ENCODE measurements at places on chromosomes 5 and 9.

DNA sequence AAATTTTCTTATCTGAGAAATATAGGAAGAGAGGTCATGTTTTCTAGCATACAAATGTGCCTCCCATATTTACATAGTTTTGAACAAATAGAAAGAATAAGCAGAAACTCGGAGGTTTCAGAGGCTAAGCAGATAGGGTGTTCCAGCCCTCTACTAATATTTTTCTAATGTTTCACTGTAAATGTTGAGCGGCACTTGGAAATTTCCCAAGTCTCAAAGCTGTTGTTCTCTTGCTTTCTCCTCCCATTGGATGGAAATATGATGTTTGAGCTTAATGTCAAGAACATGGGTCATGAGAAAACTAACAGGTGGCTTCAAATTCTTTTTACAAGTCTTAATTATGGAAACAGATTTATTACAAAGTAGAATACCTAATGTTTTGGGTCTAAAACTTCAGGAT lies 5.1 kb downstream of the SPINK1 start:
- DNase-seq = no peak

DNA sequence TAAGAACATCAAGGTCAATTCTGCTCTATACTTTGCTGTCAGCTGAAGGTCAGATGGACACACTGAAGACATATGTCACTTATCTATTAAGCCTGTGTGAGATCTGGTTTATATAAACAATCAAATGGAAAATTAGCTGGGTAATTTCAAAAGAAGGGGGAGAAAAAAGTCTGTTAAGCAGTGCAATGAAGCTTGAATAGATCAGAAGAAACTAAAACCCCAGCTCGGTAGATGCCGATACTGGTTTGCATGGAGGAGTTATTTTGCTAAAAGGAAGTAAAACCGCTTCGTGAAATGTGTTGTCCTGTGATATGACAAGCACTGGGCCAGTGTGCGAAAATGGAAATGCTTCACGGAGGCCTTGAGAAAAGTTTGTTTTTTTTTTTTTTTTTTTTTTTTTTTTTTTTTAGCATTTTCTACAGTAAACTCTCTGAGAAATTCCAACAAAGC lies 148.8 kb downstream of the MEF2C start:
- DNase-seq = peak; percentile 20

GRCh38 chr9:20985851-20986600 lies 45.4 kb downstream of the HACD4 start:
- no peak for DNase-seq

- no peak for DNase-seq
These were observed 230.0 kb upstream of the EFNA5 start for GRCh38 chr5:107900721-107901120.

DNA sequence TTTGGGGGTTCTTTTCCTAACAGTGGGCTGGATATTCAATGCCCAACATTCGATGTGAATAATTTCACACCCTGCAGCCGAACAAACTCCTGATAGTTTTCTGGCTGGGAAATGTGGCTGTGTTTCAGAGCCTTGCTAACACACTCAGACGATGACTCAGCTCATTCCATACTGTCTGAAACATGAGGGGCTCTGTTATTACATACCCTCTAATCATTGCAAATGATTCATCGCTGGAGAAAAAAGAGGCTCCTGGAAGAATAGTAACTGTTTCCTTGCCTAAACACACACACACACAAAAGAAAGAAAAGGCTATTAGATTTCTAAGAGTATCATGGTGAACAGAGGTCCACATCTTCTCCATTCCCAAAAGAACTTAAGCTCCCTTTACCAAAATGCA lies 75.8 kb downstream of the OXCT1 start:
- DNase-seq = no peak

DNA sequence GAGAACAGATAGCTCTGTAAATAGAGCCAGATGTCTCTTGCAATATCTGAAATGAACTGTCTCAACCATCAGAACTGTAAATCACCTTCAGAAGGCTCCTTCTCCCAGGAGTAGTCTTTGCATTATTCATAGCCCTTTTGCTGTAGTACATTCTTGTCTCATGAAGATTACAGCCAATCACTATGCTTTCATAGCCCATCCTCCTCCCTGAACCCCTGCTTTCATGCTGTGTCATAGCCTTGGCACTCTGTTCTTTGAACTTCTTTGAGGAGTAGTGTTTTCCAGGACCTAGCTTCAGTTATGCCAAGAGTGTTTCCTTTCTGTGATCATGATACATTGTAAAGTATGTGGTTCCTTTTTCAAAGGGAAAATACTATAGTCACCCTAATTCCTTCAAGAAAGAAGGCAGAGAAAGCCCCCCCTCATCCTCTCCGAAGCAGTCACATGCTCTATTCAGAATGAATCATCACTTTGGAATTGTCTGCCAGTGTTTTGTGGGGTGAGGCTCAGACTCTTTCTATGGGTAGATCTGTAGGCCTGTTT lies 61.1 kb downstream of the GRIA1 start:
- DNase-seq = no peak

GRCh38 chr5:66440202-66440680 lies 156.0 kb upstream of the MAST4 start:
- no peak for DNase-seq

- DNase-seq = no peak
These were observed 1841.9 kb downstream of the EFNA5 start for GRCh38 chr5:105828821-105829220.

GRCh38 chr5:124704594-124705284 lies 41.7 kb downstream of the ZNF608 start:
- DNase-seq = peak; percentile 34

- no peak for DNase-seq
These were observed 248.7 kb upstream of the SLC30A5 start for GRCh38 chr5:68845131-68845530.

DNA sequence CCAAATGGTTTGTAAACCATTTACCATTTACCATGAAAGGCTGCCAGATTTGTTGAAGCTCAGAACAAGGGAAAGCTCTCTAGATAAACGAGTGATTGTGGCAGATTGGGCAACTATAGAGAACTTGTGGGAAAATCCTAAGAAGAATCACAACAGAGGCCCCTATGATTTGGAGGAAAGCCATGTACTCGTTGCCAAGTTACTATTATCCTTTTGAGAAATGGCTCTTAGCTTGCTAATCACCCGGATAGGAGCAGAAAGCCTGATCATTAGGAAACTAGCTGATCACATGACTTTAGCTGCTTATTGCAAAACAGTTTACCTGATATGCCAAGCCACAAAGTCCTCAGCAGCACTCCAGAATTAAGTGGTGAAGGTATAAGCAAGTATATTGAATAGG lies 23.5 kb upstream of the ATG10 start:
- no peak for DNase-seq

DNA sequence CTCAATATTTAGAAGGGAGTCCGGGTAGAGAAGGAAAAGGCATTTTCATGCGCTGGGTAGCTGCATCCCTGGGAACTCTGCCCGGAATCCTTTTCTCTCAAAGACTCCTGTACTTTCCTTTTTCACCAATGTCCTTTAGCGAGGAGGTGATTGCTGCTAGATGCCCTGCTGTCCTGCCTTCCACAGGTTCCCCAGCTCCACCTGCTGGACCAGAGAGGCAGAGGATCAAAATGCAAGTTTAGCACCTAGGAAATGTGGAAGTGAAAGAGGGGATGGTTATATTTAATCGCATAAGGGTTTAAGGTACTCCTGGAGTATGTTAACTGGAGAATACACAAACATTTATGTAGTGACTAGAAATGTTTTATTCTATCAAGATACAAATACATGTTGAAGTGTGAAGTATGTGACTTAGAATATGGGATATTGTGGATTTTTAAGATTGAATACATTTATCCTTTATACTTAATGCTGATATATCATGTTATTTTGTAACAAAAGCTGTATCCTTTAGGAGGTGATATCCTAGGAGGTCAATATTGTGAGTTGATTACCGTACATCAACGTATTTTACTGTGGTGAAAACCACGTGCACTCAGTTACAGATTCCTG lies 145.7 kb downstream of the ARHGAP26 start:
- DNase-seq = peak; percentile 14

- DNase-seq = no peak
These were observed 136.8 kb downstream of the MVB12B start for GRCh38 chr9:126463426-126463825.

- no peak for DNase-seq
These were observed 45.3 kb downstream of the SLC22A5 start for GRCh38 chr5:132414634-132415378.

- peak; percentile 78 for DNase-seq
These were observed at the start of gene GALNT10 for GRCh38 chr5:154190595-154191304. TSS of gene GALNT10 (plus strand) at chr5:154190733. CDS start at chr5:154190867, 134 bp downstream.

DNA sequence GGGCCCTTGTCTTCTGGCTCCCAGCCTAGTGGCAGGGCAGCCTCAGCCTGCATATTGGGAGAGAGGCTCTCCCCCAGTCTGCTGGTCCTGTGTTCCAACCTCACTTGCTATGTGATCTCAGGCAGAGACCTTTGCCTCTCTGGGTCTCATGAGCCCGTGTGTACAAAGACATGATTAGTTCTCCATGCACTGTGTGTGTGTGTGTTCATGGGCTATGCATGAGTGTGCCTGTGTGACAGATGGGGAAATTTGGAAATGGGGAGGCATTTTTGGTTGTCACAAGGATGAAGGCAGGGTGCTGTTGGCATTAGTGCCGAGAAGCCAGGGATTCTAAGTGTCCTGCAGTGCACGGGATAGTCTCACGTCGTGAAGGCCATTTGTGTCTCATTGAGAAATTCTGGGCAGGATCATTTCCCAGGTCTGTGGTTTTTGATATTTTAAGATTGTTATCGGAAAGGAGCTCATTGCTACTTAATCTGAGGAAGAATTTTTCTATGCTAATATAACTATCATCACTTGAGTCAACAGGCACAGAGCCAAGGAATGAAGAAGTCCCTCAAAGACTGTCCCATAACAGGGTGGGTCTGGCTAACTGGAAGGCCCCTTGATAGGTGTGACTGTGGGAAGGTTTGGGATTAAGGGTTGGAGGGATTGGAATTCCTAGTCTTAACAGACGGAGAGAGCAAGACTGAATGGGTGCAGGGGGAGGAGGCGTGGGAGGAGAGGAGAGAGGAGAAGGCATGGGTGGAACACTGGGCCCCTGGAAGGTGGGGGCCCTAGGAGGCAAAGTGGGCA lies 168.5 kb downstream of the RGS3 start:
- DNase-seq = no peak

DNA sequence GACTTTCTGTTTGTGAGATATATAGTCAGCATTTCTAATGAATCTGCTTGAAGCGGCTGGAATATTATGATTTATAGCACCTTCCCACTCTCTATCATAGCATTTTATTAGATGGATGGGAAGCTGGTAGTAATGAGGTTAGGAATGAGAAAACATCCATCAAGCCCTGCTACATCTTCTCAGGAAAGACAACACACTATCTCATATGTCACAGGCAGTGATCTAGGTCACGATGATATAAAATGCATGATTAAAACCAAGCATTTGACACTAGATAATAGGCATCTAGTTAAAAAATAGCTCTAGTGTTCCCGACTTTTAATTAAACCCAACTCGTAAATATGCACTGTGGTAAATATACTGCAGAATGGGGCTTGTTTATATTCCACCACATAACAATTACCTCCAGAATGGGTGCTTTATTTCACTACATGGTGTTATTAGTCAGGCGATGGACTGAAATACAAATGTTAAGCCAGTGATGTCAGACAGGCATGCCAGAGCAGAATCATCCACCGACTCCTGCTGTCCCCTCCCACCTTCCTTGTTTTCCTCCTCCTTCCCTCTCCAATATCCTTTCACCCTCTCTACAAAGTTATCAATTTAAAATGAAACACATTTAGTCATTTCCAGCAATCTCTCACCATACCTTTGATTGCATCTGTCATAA lies 286.8 kb downstream of the SPATA31D1 start:
- DNase-seq = no peak

GRCh38 chr9:93262537-93263310 lies 78.8 kb downstream of the WNK2 start:
- peak; percentile 1 for DNase-seq

- no peak for DNase-seq
These were observed 402.3 kb upstream of the SMARCA2 start for GRCh38 chr9:1612886-1613285.

DNA sequence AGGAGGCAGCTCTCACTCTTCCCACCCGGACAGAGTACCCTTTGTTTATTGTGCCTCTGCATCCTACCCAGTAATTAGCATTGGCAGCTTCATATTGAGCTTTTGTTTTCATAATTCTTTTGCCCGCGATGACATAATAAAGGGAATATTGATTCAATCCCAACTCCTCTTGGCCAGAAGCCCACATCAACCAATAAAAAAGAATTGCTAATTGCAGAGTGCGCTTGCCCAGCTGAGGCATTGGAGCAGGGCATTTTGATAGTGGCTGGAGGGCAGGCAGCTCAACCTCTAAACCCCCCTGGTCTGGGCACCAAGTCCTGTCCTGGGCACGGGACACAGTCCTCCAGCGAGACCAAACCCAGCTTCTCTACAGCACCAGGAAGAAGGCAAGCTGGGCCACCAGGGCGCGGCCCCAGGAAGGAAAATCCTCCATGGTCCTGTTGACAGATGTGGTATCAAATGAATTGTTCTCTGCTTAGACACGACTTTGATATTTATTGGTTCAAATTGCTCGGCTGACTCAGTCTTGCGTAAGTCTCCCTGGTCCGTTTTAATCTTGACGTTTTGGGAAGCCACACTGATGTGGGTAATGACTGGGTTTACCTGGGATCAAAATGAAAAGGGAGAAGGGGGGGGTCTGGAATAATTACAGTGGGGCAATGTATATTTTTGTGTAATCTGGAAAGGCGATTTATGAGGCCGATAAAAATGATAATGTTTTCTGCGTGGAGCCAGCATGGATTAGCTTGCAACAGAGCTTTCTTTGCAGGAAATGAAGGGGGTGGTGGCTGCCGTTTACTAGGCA lies 220.7 kb upstream of the MSX2 start:
- DNase-seq = no peak

- no peak for DNase-seq
These were observed 5.5 kb downstream of the MRNIP start for GRCh38 chr5:179852993-179853547.

GRCh38 chr9:27408001-27408400 lies 111.1 kb upstream of the EQTN start:
- DNase-seq = no peak

- peak; percentile 28 for DNase-seq
These were observed 40.0 kb upstream of the MYO10 start for GRCh38 chr5:16975950-16976624.

- DNase-seq = no peak
These were observed 303.6 kb upstream of the ZNF608 start for GRCh38 chr5:125049721-125050702.

DNA sequence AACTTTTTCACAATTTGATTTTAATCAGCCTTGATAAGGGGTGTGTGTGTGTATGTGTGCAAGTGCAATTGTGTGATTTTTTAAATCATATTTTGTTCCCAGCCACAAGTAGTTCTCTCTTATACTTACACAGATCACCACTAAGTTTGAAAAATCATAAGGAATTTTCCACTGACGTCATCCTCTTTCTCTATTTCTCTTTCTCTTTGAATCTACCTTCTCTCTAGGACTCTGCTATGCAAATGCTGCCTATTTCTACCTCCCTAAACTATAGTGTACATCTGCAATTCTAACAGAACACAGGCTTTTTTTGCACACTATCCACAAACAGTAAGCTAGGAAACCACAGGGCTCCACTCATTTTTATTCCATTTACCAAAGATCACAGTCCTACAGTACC lies 254.6 kb upstream of the CYLC2 start:
- DNase-seq = no peak

- DNase-seq = no peak
These were observed 115.8 kb downstream of the DRD1 start for GRCh38 chr5:175328176-175328575.
